GM23248 (cell line): ENCODE measurements at places on chromosomes 5 and 9.

- peak; percentile 82 for DNase-seq
Measured at GRCh38 chr9:6788162-6789016, 30.6 kb downstream of the KDM4C start.

DNA sequence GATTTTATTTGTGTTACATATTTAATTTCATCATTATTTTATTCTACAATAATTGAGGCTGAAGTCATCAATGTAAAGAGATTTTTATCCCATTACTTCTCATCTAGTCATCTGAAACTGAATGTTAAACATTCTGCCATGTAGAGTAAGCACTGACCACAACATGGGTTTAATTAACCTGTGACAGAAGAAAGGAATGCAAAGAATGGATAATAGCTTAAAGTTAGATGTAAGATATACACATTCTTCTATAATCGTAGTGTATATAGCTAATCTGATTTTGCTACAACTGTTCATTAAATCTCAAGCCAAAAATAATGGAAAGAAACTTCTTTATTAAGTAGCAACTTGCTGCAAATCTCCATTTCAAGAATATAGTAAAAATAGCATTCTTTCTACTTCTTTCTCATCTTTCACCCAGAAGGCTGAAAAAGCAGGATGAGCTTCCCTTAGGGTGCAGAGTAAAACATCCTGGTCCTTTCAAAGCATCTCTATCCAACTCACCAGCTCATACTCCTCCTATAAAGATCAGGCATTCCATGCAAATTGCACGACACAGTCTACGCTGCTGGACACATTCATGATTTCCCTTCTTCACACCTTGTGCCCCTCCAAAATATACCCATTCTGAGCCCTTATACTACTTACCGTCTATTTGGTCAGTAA lies 115.2 kb downstream of the EFNA5 start:
- DNase-seq: peak; percentile 27

DNA sequence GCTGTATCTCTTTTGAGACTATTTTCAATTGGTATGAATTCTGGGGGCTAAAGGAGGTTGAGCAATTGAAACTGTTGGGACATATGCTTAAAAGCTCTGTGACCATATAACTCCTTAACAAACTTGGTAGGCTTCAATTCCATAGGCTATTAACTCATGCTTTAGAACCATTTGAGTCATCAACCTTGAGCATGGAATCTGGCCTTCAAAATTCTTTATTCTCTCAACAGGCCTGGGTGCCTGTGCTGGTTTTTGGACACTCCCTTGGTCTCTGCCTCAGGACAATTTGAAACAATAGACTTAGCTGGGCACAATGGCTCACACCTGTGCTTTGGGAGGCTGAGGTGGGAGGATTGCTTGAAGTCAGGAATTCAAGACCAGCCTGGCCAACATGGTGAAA lies 61.4 kb upstream of the EPB41L4A start:
- DNase-seq: no peak

DNA sequence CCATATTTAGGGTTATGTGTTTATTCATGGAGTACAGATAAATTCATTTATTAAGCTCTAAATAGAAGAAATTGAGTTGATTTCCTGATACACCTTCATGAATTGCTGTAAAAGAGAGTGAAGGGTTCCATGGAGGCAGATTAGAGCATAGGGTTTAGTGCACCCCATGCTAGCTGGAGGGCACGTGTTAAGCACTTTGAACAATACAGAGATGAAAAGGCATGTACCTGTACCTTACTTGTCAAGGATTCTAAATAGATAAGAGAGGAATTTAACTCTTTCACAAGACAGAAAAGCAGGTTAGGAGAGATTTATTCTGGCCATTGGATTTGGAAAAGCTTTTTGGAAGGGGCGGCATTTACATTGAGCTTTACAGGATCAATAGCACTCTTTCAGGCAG lies 23.3 kb downstream of the TNFAIP8 start:
- DNase-seq: no peak

DNA sequence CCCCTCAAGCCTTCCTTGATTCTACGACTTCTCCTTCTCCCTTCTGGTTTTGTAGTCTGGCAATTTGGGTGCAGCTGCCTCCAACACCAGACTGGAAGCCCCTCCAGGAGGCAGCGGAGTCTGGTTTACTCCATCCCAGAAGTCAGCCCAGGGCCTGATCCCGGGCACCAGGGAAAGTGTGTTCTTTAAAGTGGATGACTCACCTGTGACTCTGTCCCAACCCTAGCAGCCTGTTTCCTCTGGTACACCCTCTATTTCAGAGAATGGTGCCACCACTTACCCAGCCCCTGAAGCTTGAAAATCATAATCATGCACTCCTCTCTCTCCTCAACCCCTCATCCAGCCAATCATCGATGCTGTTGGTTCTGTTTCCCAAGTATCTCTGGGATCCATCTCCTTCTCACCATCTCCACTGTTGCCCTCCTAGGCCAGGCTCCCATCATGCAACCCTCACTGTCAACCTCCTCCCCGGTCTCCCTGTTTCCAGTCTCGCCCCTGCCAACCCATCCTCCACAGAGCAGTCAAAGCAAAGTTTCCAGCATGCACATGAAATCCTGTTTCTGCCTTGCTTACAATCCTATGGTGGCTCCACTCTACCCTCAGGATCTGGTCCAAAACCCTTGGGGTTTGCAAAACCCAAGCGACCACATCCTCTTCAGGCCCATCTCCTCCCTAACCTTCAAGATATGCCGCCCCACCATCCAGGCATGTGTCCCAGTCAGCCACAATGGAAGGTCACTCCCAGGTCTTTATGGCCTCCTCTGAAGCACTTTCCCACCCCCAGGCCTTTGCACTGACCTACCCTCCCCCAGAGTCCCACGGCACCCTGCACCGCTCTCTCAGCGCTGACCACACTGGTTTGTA lies 10.5 kb downstream of the LHX6 start:
- DNase-seq: peak; percentile 46

- peak; percentile 39 for DNase-seq
Measured at GRCh38 chr5:96236051-96236450, 197.0 kb downstream of the PCSK1 start.

GRCh38 chr9:83403527-83404238 lies 134.5 kb downstream of the FRMD3 start:
- peak; percentile 27 for DNase-seq

- DNase-seq: peak; percentile 83
Measured at GRCh38 chr5:56269216-56269927, 36.2 kb upstream of the ANKRD55 start.
